ENCODE measurements at places on chromosomes 6 and 20. TPM values are rescaled to one million over a fixed set of nuclear protein-coding genes. Genes with fewer than 3 reads are reported as not detected.

GRCh38 chr6:52299653-52300052 lies 15.1 kb upstream of the MCM3 start:
- no peak for DNase-seq

DNA sequence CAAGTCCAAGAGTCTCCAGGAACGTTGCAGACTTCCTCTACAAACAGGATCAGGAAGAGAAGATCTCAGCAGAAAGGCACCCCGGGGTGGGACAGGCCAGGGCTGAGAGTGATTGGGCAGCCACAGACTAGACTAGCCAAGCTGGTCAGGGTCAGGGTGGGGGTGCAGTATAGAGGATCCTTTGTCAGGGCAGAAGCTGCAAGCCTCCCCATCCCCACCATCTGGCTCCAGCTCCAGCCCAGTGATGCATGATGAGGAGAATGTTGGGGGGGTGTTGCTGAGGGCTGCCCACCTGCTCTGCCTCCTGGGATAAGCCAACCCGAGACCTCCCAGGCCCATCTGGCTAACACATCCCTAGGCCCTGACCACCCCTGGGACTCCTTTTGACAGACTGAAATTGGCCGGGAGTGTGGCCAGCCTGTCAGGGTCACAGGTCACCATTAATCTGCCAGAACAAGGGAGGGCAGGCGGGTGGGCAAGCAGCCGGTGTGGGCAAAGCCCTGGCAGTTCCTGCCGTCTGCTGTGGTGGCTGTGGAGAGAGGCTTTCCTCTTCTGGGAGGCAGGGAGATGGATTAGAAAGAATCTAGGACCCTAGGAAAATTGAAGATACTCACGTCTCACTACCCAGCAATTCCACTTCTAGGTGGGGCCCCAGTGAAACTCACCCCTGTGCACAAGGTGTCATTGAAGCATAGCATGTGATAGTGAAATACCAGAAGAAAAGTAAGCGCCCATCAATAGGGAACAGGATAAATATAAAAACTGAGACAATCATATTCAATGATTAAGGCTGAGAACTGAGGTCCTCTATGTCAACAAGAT lies 22.1 kb upstream of the SNTA1 start:
- DNase-seq, result peak; percentile 93

The HCRTR2 gene
- 0.54 TPM for total RNA-seq

- no peak for DNase-seq
Observed at GRCh38 chr20:24131684-24132083, 143.1 kb upstream of the GGTLC1 start.

DNA sequence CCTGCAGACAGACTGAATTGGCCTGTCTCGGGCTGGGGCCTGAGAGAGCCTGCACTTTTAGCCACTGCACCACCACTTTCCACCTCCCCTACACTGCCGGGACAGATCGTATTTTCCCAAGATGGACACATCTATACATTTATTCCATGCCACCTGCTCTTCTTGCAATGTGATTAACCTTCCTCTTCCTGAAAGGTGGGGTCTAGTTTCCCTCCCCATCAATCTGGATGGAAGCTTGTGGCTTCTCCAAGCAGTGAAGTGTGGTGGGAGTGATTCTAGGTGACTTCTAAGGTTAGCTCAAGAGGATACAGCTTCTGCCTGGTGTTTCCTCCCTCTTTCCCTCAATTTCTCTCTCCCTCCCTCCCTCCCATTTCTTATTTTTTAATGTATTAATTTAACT lies 150.3 kb upstream of the PROKR2 start:
- DNase-seq, result no peak

The ALDH8A1 gene
- 6.7 TPM for total RNA-seq

GRCh38 chr6:147935656-147936055 lies 407.0 kb upstream of the SASH1 start:
- no peak for DNase-seq

GRCh38 chr6:3939964-3940363 lies 90.8 kb downstream of the FAM50B start:
- no peak for DNase-seq

The KCNK16 gene
- total RNA-seq, result not detected

The BANF2 gene
- total RNA-seq, result not detected

DNA sequence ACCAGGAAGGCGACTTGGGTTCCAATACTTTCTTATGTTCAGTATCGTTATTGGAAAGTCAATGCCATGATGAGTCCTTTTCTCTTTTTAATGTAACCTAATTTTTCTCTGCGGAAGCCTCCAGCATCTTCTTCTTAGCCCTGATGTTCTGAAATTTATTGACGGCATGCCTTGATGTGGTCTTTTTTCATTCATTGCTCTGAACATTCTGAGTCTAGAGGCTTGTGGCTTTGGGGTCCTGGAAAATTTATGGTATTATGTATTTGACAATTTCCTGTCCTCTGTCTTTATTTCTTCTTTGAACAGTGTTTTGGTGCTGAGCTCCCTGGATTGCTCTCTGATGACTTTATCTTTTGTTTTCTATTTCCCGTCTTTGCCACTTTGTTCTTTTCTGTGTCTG lies 28.7 kb upstream of the MAS1 start:
- DNase-seq, result no peak

The POLR3F gene
- total RNA-seq, result 19.7 TPM

The EYS gene
- 0.10 TPM for total RNA-seq

- no peak for DNase-seq
Observed at GRCh38 chr6:34834789-34835518, 43.1 kb downstream of the BLTP3A start.

The FOXF2 gene
- total RNA-seq, result 3.1 TPM

The SERAC1 gene
- 12.1 TPM for total RNA-seq

The ME1 gene
- total RNA-seq, result 23.9 TPM

The ZNF311 gene
- 0.25 TPM for total RNA-seq

DNA sequence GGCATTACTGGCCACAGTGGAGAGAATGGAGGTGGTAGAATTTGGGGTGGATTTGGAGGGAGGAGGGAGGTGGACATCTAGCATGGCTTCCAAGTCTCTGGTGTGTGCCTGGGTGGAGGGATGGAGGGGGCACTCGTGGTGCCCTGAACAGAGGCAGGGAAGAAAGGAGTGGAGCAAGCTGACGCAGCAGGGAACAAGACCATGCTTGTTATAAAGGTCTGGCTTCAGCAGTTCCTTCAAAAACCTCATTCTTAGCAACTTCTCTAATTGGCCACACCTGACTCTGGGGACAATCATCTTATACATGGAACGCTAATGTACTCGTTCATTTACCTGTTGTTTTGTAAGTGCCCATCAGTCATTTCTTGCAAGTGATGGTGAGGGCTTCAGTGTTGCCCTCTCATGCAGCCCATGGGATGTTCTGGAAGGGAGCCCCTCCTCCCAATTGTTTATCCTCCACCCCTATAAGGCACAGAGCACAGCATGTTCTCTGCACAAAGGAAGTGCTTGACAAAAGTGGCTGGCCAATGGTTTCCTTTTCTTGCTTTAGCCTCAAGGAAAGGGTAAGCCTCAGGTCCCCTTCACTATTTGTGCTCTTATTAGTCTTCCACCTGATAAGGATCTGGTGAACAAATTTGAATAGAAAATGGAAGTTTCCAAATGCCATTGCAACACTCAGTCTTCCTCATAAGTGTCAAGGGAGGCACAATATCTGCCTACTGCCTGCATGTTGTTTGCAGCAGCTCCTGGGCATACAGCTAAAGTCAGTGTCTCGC lies 39.3 kb downstream of the GFOD1 start:
- DNase-seq, result no peak
